ENCODE measurements at places on chromosomes 2 and 18.

- no peak for DNase-seq
Measured at GRCh38 chr2:124559236-124559635, 534.1 kb downstream of the CNTNAP5 start.

- no peak for DNase-seq
Measured at GRCh38 chr2:126788113-126788512, 110.6 kb upstream of the TEX51 start.

DNA sequence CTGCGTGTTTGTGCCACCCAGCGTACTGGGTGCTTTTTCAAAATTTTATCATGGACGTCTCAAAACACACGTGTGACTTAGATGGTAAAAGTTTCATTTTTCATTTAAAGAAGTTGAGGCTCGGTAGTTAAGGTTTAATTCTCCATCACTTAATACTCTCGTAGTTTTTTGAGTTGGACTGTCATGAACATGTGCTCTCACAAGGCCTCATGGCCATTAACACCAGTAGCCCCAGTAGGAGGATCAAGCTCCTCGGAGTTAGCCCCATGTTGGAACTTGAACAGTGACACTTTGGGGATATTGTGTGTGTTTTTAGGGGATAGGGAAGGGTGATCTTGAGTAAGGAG, 15.3 kb downstream of the NMUR1 start:
- no peak for DNase-seq

- no peak for DNase-seq
Measured at GRCh38 chr2:74702001-74702715, 48.1 kb downstream of the SEMA4F start.

GRCh38 chr2:230927711-230928341, 2.8 kb upstream of the GPR55 start:
- no peak for DNase-seq

- no peak for DNase-seq
Measured at GRCh38 chr2:119241205-119241532, 17.5 kb downstream of the STEAP3 start.

GRCh38 chr2:190069936-190070696, 7.6 kb upstream of the MSTN start:
- no peak for DNase-seq

DNA sequence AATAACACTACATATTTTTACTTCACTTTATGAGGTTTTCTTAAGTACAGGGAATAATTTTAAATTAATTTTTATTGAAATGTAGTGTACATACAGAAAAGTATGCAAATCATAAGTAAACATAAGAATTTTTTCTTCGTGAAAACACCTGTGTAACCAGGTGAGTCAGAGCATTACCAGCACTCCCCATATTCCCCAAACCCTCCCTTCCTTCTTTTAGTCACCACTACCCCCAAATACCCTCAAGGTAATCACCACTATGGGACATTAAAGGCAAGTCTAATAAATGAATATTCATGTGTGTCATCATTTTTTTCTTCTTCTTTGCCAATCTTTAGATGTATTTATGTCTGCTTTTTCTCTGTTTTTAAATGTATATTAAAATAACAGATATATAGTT, 139.9 kb upstream of the LTBP1 start:
- no peak for DNase-seq

GRCh38 chr2:54671875-54672589, 51.4 kb upstream of the EML6 start:
- DNase-seq = no peak

- no peak for DNase-seq
Measured at GRCh38 chr2:226771067-226771466, 28.6 kb downstream of the IRS1 start.

- DNase-seq = no peak
Measured at GRCh38 chr2:240510513-240511210, 47.1 kb downstream of the ANKMY1 start.

DNA sequence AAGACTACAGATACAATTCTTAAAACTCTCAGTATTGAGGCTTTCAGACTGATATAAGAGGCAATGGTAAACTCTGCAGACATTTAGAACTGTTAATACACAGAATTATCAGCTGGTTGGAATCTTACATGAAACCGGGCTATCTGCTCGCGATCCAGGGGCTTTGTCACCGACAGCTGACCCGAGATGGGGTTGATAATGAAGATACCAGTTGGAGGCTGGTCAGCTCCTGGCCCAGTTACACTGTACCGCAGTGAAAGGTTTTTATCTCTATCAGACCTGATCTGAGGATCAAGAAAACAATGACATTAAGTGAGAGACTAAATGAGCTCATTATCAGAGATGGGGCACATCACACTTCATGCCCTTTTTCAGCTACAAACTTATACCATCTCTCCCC, 167.3 kb downstream of the CDH2 start:
- no peak for DNase-seq

- DNase-seq = no peak
Measured at GRCh38 chr18:71846716-71847115, 697.4 kb downstream of the CBLN2 start.

GRCh38 chr2:187580462-187581124, 26.4 kb upstream of the TFPI start:
- no peak for DNase-seq

DNA sequence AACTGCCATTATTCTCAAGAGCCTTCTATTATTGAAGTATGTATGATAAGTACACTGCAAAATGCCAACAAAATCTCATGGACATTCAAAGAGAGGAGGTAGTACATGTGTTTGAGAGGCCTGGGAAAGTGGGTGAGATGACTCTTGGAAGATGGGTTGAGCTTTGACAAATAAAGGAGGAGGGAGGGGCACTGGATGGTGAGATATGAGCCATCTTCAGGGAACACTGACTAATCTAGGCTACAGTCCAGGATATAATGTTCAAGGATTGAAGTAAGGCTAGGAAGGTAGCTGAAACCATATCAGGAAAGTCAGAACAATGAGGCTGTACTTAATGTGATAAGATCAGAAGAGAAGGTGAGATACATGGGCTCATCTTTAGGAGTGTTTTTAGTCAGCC, 559.7 kb downstream of the ZEB2 start:
- DNase-seq = no peak
